Stimulated activated CD4-positive, alpha-beta T cell treated with anti-CD3 and anti-CD28 coated beads, TNF-alpha, amount 100 ng/mL, for 1 hour (primary cell): ENCODE measurements at places on chromosomes 1 and 21.

DNA sequence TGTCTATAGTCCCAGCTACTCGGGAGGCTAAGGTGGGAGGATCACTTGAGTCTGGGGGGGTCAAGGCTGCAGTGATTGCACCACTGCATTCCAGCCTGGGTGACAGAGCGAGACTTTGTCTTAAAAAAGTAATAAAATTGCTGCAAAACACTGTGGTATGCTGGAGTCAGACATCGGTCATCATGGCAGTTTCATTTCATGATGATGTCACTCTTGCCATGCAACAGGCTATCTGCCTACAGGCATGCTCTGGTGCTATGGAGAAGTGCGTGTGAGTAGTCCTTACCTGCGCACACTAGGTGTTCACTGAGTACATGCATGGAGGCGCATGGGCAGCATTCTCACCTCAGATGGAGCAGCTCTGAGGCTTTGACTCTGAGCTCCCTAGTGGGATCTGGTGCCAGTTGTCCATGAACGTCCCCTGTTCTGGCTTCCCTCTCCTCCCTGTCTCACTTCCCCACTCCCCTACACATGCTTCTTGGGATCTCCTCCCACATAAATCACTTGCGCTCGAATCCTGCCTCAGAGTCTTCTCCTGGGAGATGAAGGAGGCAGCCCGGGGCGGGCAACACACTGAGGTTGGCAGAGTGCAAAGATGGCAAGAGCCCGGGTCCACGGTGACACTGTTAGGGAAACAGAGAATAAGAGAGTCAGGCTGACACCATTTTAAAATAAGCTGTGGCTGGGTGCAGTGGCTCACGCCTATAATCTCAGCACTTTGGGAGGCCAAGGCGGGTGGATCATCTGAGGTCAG, 10.4 kb upstream of the CELA3B start:
- no peak for DNase-seq

DNA sequence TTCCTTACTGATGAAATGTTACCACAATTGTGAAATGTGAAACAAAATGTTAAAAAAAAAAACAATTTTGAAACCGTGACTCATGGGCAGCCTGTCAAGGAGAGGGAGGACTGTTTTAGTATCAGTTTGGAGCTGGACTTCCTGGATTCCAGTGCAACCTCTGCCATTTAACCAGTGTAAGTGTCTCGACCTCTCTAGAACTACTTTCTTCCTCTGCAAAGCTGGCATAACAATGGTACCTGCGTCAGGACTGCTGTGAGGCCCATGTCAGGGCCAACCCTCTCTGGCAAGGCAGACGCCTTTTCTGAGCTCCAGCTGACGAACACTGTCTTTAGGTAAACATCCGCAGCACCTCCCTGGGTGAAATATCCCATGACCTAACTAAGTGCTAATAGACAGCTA, 20.9 kb downstream of the URB1 start:
- DNase-seq: no peak

GRCh38 chr1:41496080-41497055, 11.9 kb upstream of the EDN2 start:
- DNase-seq: no peak

DNA sequence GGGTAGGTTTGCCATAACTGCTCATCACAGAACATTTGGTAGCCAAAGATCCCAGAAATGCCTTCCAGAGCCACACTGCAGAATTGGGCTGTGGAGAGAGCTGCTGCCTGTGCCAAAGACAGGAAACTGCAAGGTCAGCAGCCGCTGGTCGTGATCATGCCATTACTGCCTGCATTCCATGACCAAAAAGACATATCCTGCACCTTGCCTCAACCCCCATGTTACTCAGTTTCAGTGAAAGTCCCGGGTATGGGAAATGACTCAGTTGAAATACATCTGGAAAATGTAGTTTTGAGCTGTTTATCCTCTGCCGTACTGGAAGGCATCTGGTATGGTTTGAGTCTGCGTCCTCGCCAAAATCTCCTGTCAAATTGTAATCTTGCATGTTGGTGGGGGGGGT, 161.7 kb downstream of the FCRL5 start:
- no peak for DNase-seq

DNA sequence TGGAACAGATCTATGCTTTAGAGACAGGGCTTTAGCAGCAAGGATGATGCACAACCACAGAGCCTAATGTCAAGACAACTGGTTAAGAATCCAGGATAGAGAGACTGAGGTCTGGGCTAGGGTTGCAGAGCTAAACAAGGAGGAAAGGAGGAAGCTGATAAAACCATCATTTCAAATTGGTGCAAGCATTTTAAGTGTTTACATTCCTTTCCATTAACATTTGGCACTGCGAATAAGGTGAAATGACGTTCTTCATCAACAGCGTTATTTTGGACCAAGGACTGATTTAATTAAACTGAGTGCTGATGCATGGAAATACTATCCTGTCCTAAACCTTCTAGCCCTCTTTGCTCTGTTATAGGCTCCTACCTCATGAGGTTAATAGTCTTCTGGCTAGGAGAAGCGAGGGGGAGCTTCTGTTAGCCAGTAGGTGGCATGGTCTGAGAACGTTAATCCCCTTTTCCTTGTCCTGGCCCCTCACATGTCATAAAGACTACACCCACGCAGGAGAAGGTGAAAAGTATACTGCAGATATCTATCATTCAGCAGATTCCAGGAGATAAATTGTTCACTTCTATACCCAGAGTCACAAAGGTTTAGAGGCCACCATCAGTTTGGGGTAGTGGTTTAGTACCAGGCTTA, 7.6 kb upstream of the C1orf21 start:
- DNase-seq: no peak

DNA sequence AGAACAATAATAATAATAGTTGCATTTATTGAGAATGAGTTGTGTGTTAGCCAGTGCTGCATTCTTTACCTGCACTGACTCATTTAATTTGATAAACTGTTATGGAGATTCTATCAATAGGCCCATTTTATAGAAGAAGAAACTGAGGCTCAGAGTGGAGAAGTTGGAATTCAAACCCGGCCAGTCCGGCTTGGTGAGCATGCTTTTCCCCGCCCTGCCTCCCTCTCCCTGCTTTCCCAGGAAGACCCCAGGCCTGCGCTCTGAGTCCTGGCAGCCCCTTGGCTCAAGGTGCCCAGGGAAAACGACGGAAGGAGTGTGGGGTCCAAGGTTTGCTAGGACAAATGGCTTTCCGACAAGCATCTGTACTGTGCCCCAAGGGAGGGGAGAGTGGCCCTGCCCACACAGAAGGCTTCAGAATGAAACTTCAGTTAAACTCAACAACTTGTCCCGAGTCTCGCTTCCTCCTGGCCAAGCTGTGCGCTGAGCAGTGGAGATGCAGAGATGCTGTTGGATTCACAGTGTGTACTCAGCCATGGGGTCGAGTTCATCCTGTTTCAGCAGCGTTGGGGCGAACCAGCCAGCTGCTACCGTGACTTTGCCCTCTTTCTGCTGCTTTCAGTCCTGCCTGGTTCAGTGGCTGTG, 23.3 kb upstream of the PADI6 start:
- no peak for DNase-seq

DNA sequence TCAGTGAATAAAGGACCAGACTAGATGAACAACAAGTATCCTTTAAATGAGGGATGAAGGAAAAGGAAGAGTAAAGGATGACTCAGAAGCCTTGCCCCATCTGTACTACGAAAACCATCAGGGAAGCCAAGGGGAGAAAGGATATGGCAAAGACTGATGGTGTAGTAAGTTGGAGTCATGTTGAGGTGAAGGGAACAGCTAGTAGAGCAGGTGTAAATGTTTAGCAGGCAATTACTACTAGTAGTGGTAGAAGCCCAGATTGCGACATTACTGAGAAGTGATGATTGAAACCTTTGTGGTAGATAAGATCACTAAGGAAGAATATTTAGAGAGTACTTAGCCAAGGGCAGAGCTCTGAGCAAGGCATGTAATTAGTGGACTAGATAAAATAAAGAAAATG, 84.0 kb downstream of the PHTF1 start:
- DNase-seq: no peak

DNA sequence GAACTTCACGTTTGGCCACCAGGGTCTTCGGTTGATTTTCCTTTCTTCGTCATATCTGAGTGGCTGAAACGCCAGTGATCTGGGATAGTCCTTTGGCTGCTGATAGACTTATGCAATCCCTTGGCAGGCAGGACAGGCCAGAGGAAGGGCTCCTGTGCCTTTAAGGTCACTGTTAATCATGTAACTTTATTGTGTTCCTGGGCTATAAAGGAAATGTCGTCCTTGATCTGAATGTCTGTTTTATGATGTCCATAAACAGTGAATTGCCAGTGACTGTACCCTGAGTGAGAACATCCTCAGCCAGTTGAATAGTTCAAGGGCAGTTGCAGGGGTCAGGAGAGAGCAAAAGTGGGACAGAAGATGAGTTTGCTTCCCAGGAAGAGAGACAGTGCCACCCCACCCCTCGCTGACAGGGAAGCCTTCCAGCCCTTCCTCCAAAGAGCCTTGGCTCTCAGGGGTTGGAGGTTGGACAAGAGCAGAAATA, 68.0 kb downstream of the PDE9A start:
- no peak for DNase-seq
